ENCODE measurements at places on chromosomes 13 and 19.
A peak's percentile ranks its signal among the peaks of the same experiment; 100 is the strongest.

GRCh38 chr19:38803543-38803942 lies 9.2 kb downstream of the LGALS4 start:
- DNase-seq, result peak; percentile 57

GRCh38 chr19:40261631-40262030 lies 23.5 kb downstream of the AKT2 start:
- DNase-seq, result no peak

- DNase-seq, result no peak
Measured at GRCh38 chr13:112617754-112618375, 29.9 kb upstream of the TUBGCP3 start.

GRCh38 chr19:14460935-14461334 lies 14.2 kb downstream of the PTGER1 start:
- DNase-seq, result no peak

GRCh38 chr19:32662186-32662585 lies 12.8 kb downstream of the ANKRD27 start:
- no peak for DNase-seq

- DNase-seq, result peak; percentile 15
Measured at GRCh38 chr13:20156702-20157101, 4.2 kb downstream of the GJA3 start.

- DNase-seq, result no peak
Measured at GRCh38 chr19:44587963-44588770, 25.2 kb upstream of the IGSF23 start.

GRCh38 chr13:52665325-52665724 lies 12.7 kb downstream of the SUGT1 start:
- no peak for DNase-seq

DNA sequence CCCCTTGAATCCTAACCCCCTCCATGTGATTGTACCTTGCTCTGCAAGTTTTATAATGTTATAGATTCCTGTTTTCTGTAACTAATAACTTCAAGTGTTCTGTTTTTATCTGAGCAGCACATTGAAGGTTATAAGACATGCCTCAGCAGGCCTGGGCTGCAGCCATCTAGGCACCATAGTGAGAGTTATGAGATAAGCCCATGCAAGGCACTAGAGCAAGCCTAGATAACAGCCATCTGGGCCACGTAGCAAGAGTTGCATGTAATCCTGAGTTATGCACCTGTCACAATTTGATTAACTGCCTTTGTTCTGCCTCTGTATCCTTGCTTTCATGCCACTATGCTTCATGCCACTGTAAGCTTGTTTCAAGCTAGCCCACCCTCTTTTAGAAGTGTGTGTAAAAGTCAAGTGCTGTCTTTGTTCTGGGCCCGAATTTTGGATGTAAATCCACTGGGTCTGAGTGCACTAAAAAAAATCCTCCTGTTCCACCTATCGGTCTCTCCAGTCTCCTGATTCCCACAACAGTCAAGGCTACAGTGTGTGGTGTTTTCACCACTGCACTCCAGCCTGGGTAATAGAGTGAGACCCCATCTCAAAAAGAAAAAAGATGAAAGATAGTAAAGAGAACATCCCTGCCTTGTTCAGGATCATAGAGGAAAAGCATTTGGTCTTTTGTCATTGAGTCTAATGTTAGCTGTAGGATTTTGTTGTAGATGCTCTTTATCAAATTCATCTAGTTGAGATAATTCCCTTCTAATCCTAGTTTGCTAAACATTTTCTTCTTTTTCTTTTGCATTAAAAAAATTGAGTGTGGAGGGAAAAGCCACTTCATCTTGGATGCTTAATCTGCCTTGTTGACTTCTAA lies 16.0 kb upstream of the KBTBD6 start:
- DNase-seq, result no peak

Measured in sigmoid colon (tissue), 7 donors.